ENCODE measurements at places on chromosomes 7 and 10. TPM values are rescaled to one million over a fixed set of nuclear protein-coding genes. Genes with fewer than 3 reads are reported as not detected.
A peak's percentile ranks its signal among the peaks of the same experiment; 100 is the strongest.

DNA sequence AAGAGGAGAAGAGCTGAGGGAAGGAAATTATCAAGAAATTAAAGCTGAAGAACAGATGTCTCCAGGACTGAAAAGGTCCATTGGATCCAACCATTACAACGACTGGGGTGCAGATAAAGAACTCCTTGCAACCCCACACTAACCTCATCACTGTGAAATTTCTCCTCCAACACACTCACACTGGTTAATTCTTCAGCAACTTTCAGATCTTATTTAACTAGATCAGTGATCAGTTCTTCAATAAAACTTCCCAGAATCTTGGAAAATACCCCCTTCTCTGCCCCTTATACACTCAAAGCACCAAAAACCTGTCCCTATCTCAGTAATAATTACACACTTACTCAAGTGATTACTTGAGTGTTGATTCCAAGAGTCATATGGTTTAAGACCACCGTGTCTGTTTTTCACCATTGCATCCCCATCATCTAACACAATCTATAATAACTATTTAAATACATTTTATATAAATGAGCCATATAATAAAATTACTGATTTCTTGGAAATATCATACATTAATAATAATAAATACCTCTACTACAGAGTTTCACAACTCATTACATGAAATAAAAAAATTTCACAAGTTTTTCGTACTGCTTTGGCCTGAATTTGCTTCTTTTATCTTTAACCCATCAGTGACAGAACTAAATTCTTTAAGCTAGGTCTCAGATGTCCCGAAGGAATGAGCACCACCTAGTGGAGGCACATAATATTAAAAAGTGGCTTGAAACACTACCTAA lies 123.7 kb downstream of the MPP7 start:
- peak; percentile 59 for DNase-seq

The ADCY1 gene
- total RNA-seq, result 0.32 TPM

DNA sequence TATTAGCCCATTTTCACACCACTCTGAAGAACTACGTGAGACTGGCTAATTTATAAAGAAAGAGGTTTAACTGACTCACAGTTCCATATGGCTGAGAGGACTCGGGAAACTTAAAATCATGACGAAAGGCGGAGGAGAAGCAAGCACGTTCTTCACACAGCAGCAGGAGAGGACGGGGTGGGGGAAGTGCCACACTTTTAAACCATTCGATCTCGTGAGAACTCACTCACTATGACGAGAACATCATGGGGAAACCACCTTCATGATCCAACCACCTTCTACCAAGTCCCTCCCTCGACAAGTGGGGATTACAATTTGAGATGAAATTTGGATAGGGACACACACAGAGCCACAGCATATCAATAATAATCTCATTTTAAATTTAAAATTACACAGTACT lies 80.2 kb downstream of the VWDE start:
- no peak for DNase-seq

The LDB3 gene
- total RNA-seq, result under 0.01 TPM

The CALHM3 gene
- under 0.01 TPM for total RNA-seq

- DNase-seq, result peak; percentile 89
Measured at GRCh38 chr10:68327889-68328786, 3.7 kb upstream of the HNRNPH3 start.

The SORBS1 gene
- 8.2 TPM for total RNA-seq

DNA sequence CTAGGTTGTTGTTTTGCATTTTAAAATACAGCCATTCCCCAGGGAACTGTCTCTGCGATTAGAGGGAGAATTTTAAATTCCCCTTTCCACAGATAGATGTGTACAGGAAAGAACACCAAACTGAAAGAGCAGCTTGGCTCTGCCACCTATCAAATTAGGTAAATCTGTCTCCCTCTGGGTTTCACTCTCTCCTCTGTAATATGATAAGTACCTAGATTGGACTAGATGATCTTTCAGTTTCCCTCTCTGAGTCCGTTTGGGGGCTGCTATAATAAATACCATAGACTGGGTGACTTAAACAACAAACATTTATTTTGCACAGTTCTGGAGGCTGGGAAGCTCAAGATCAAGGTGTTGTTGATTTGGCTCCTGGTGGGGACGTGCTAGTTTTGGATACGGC lies 186.0 kb downstream of the KIF20B start:
- DNase-seq, result no peak

Data from fibroblast of villous mesenchyme (primary cell).